ENCODE measurements at places on chromosomes 7 and 10.

DNA sequence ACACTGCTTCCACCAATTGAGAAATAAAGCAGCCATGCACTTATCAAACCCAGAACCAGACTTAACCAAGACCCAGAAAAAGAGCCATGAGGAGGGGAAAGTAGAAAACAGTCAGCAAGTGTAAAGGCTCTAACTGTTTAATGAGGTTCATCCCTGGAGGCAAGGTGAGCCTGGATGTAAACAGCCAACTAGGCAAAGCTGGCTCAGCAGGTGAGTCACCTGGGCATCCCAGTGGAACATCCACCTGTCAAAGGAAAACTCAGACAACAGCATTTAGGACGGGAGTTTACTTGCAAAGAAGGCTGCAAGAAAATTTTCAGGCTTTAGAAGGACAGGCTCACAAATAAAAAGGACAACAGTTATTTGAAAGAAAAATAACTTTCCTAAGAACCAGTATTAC is 153.0 kb downstream of the SNX13 start:
- DNase-seq, result no peak

DNA sequence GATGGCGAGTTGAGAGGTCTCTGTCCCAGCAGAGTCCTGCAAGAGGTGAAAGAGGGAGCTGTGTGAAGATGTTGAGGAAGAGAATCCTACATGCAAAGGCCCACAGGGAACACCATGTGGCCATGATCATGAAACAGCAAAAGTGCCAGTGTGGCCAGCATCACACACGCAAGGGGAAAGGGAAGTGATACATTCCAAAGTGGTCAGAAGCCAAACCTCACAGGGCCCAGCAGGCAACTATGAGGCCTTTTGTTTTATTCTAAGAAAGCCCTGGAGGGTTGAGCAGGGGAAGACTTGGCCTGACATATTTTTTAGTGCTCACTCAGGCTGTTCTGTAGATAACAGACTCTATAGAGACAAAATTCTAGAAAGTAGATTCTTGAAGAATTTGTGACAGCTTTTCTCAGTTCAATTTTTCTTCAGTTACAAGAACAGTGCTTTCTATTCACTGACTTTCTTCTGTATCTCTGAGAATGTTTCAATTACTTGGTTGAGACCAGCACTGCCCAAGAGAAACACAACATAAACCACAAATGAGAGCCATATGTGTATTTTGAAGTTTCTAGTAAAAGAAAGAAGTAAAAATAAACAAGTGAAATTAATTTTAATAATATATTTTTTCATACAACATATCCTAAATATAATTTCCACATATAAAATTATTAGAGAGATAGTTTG is 82.3 kb downstream of the HTR7 start:
- DNase-seq, result no peak

DNA sequence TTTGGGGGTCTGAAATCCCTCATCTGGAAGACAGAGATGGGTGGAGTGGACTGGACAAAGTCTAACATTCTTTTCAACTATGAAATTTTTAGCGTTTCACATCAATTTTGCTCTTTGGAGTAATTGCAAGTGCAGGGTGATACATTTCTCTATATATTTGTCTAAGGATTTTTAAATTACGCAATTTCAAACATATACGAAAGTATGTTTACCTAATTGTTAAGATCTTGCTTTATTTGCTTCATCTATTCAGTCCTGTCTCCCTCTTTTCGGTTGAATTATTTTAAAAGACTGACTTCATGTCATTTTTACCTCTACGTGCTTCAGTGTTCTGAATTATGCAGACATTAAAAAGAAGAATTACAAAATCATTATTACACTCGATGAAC is 101.9 kb upstream of the CREB5 start:
- DNase-seq, result no peak

DNA sequence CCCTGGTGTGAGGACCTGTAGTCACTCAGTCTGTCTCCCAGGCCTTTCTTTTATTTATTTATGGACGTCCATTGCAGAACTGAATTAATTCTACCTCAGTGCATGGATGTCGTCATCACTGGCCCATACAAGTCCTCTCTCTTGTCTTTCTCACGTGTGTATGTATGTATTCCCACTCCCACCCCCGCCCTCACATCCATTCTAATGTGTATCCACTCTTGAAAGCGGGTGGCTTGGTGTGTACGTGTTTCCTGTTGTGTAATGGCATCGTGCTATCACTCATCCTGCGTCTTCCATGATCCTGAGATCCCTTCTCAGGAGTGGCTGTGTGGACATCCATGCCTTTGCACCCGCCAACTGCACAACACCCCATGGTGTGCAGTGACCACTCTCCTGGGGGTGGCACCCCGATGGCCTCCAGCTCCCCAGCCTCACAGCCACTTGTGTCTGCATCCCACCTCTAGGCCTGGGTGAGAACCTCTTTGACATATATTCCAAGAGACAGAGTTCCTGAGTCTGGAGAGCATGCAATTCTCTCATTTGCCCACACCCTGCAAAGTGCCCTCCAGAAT is 3.0 kb upstream of the AOC1 start:
- DNase-seq, result no peak

- DNase-seq, result no peak
Measured at GRCh38 chr7:159098811-159099655, 45.6 kb downstream of the VIPR2 start.

DNA sequence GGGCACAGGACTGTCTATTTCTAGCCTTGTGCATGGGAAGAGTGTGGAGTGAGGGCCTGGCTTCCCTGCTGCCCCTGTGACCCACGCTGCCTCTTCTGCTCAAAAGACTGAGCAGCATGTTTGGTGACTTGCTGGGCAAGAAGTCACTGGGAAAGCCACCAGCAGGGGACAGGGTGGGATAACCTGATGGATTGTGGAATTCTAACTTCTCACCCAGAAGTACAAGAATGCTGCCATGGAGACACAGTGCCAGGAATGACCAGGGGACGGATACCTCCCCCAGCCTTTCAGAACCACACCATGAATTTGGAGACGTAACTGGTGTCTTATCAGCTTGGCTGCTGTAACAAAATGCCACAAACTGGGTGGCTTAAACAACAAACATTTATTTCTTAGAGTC is 28.4 kb downstream of the GALNTL5 start:
- no peak for DNase-seq

DNA sequence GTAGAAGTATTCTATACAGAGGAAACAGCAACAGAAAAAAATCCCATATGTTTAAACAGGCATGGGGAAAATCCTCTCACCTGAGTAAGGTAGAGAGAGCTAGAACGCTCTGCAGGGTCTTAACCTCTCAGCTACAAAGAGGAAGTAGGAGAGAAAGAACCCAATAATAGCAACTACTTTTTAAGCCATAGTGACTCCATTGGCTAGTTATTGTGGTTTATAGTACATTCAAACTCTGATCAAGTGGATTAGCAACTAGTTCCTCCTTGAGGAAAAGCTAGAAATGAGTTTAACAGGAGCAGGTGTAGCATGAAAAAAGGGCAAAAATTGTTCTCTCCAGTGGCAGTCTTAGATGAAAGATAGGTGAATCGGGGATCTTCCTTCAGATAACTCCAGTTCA is 89.7 kb downstream of the HGF start:
- no peak for DNase-seq

GRCh38 chr10:78405736-78406135 is 372.1 kb downstream of the RPS24 start:
- DNase-seq, result no peak

- no peak for DNase-seq
Measured at GRCh38 chr7:157219154-157219553, 80.4 kb downstream of the UBE3C start.

DNA sequence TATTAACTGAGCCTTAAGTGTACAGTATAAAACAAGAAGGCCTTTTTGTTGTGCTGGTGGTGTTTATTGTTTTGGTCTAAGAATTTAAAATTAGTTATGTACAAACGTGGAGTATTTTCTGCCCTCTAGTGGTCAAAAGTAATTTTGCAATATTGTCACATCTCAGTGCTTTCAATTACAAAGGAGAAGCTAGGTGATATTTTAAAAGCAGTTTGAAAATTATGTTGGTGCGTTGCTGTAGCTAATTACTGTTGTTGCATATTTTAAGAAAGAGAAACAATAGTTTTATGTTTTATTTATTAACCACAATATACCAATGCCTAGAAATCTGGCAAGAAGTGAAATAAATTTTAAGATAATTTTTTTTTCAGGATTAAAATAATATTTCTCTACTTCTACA is 11.4 kb downstream of the NPVF start:
- no peak for DNase-seq

GRCh38 chr10:49071160-49071761 is 44.1 kb downstream of the VSTM4 start:
- no peak for DNase-seq

- DNase-seq, result no peak
Measured at GRCh38 chr7:40828686-40829600, 694.1 kb downstream of the SUGCT start.

GRCh38 chr10:109933984-109934565 is 10.8 kb upstream of the XPNPEP1 start:
- no peak for DNase-seq

DNA sequence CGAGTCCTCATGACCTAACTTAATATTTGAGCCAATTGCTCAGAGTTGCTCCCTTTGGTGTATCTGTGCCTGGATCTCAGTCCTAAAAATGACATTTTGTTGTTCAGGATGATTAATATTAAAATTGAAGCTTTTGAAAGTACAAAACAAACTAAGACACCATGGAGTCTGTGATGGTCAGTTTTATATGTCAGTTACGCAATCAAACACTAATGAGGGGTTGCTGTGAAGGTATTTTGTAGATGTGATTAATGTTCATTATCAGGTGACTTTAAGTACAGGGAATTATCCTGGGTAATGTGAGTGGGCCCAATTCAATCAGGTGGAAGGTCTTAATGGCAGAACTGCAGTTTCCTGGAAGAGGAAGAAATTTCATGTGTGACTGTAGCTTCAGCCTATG is 546.7 kb downstream of the REEP3 start:
- DNase-seq, result no peak

GRCh38 chr7:100681491-100682227 is 8.1 kb downstream of the GNB2 start:
- no peak for DNase-seq

GRCh38 chr10:51369903-51370302 is 295.6 kb downstream of the PRKG1 start:
- DNase-seq, result no peak

- DNase-seq, result no peak
Measured at GRCh38 chr10:5476918-5477525, 22.3 kb downstream of the CALML5 start.

DNA sequence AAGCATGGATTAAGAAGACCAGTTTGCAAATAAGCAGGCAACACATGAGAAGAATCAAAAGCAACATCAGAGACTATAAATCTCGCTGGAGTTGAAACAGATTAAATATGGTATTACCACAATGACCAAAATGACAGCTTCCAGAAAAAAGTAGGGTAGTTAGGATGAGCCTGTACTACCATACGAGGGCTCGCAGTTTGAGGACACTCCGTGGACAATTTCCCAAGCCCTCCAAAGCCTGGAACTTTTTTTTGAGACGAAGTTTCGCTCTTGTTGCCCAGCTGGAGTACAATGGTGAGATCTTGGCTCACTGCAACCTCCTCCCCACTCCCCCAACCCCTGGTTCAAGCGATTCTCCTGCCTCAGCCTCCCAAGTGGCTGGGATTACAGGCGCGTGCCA is 1.0 kb downstream of the LRRC17 start:
- no peak for DNase-seq

DNA sequence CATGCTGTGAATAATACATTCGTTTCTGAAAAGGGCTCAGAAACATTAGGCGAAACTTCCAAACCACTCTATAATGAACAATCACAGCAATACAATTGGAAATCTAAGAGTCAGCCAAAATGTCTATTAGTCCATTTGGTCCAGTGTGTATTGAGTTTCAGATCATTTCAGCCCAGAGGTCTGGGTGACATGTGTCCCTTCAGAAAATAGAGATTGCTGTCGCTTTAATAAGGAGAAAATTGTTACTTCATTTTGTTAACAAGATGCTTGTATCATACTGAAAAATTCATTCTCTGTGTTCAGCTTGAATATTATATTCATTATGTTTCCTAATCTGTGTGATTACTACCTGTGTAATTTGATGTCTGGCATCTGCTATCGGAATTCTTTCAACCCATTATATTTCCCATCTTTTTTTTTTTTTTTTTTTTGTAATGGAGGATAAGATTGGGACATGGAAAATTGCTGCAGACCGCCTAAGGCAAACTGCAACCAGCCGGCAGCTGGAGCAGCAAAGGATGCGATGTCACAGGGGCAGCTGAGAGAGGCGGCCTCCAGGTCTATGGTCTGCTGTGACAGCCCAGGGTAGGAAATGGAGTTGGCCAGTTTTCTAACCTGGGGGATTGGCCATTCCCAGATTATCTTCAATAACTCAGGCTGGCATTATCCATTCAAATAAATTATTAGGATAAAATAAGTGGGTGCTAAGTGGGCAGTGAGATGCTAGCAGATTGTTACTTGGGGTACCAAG is 170.9 kb upstream of the NPVF start:
- DNase-seq, result no peak

DNA sequence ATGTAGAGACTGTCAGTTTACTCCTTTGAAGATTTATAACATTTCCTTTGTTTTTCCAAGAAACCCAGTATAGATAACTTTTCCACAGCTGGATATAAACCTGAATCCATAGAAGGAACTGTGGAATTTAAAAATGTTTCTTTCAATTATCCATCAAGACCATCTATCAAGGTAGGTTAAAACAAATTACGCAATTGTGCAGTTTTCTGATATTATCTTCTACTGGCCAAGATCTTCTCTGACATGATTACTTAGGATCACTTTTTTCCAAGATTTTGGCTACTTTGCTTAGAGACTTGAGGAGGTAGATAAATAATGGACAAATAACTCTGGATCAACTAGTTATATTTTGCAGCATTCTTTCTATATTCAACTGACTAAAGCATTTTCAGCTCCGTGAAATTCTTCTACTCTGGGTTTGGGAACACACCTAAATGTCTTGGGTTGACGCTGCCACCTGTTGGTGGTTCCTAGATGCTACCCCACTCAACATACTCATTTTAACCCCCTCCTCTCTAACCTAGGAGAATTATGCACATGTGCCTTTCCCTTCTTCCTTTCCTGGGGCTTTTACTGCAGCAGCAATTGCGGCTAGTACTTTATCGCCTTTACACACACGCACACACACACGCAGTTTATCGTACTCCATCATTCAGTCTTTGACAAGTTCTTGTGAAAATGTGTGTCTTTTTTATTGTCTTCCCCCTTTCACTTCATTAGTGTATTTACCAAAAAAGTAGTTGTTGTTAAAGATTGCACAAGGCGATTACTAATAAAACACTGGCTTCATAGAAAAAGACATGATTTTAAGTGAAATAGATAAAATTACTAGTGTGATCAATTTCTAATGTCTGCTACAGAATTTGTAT is 32.7 kb downstream of the ABCB5 start:
- no peak for DNase-seq

All from activated CD8-positive, alpha-beta memory T cell treated with anti-CD3 and anti-CD28 coated beads for 4 hours (primary cell).